ENCODE measurements at places on chromosomes 2 and 18.

GRCh38 chr2:86704459-86704971 lies 15.6 kb upstream of the RMND5A start:
- DNase-seq = no peak

DNA sequence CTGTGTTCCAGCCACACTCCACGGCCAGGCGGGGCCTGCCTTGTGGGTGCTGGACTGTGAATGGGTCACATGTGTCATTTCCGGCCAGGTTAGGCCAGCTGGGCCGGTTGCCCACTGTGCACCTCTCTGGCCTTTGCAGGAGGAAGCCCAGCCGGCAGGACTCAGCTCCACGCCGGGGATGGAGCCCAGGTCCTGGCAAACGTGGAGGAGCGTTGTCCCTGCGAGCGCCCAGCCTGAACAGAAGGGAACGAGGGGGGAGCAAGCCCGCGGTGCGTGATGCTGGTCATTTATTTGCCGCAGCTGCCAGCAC lies 152.9 kb downstream of the PXDN start:
- DNase-seq = no peak

- DNase-seq = no peak
Measured at GRCh38 chr2:219120082-219120481, 40.5 kb downstream of the NHEJ1 start.

DNA sequence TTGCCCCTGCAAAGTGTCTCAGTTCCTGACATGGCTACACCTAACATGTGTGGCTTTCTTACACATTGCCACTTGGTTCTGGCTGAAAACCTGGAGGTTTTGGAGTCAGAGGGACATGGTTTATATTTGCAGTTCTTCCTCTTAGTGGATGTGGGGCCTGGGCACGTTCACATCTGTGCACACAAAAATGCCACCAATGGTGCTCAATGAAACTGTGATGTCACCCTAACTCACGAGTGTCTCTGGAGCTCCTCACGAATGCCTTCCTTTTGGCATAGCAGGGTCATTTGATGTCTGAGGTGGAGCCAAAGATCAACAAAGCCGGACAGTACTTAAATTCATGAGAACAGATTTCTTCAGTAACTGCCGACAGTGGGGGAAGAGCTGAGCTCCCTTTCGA lies 231.7 kb upstream of the HS6ST1 start:
- DNase-seq = no peak
